ENCODE measurements at places on chromosomes 12 and 14.

DNA sequence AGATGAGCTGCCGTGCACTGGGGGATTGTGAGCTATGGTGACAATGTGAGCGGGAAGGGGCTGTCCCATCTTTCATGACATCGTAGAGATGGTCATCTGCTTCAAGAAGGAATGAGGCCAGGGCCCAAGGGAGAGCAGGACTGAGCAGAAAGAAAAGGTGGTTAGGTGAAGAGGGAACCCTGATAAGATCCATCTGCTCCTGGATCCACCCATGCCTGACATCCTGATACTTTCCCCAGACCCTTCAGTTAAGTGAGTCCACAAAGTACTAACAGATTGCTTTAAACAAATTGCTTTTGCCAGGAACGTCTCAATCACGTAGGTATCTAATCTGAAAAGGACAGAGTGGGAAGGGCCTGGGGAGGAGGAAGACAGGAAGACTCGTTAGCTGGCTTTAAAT is 25.4 kb upstream of the DLK1 start:
- no peak for DNase-seq

DNA sequence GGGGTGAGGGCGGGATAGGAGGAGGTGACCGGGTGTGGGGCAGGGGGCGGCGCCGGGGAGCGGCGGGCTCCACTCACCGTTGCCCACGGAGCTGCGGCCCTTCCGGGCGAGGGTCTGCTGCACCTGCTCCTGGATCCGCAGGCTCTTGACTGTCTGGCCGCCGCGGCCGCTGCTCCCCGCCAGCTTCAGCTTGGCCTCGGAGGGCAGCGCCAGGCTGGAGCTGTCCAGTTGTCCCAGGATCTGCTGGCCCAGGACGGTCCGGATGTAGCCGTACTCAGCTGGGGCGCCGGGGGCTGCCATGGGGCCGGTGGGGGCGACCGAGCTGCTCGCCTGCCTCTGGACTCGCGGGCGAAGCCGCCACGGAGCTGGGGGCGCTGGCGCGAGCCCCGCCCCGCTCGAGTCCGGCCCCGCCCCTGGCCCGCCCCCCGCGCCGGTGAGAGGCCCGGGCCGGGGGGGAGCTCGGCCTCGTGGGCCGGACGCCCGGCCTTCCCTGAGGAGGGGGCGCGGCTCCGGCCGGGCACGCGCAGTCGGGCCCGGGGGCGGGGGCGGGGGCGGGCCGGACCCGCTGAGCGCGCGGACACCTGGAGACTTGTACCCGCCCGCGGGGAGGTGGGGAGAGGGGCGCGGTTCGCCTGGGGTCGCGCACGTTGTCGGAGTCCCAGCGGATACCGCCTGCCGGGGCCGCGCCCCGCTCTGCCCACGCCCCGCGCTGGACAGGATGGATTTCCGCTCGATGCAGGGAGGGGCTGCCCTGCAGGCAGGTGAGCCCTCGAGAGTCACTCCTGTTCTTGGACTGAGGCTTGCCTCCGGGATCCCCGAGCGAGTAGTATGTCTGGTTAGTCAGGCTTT is at the start of gene PKP2:
TSS of gene PKP2 (minus strand) at position 346 of the 849 bp plus-strand sequence. CDS start at position 300, 46 bp downstream.
- DNase-seq = peak; percentile 49

GRCh38 chr14:84036840-84037239 is 1493.1 kb upstream of the FLRT2 start:
- DNase-seq = no peak

DNA sequence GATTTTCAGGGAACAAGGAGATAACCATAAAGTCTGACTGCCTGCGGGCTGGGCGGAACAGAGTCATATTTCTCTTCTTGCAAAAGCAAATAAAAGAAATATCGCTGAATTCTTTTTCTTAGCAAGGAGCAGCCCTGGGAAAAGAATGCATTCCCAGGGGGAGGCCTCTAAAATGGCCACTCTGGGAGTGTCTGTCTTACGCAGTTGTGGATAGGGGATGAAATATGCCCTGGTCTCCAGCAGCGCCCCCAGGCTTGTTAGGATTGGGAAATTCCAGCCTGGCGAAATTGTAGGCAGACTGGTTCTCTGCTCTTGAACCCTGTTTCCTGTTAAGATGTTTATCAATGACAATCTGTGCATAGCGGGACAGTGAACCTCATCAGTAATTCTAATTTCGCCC is 40.5 kb downstream of the PCNX1 start:
- DNase-seq = no peak
